ENCODE measurements at places on chromosomes 13 and 19.
A peak's percentile ranks its signal among the peaks of the same experiment; 100 is the strongest.

DNA sequence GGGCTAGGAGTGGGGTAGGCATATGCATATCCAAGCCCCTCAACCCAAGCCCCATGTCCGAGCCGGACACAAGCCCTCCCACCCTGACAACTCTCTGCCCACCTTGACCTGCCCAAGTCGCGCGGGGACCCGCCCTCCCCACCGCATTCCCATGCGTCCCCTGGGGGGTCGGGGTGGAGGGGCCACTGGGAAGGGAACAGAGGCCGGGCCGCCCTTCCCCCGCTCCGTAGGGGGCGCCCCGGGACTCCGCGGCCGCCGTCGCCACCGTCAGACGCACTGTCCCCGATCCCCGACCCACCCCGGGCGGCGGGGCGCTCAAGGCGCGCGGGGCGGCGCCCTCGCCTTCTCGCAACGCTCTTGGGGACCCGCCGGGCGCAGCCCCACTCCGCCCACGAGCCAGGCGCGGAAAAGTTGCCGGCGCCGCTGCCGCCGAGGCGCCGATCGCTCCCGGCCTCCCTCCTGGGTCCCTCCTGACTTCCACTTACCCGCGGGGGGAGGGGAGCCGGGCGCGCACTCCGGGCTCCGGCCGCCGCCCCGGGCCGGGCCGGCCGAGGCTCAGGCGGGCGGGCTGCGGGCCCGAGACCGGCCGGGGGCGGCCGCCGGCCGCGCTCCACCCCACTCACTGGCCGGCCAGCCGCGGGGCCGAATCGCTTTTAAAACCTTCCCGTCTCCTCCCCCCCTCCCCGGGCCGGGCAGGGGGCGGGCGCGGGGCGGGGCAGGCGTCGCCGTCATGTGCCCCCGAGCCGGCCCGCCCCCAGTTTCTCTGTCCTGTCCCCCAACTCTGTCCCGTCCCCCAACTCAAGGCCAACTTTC is 34.4 kb upstream of the NANOS3 start:
- peaks cover 28% of the 10 kb centered on the region for H3K36me3 ChIP-seq
- H3K27ac ChIP-seq = peak overlapping the region; percentile 93
- peak; percentile 77 for DNase-seq
- H3K27me3 ChIP-seq = no peaks in the 10 kb centered on the region
- peak overlapping the region; percentile 94 for H3K4me3 ChIP-seq
- H3K4me1 ChIP-seq = peaks cover 56% of the 10 kb centered on the region

DNA sequence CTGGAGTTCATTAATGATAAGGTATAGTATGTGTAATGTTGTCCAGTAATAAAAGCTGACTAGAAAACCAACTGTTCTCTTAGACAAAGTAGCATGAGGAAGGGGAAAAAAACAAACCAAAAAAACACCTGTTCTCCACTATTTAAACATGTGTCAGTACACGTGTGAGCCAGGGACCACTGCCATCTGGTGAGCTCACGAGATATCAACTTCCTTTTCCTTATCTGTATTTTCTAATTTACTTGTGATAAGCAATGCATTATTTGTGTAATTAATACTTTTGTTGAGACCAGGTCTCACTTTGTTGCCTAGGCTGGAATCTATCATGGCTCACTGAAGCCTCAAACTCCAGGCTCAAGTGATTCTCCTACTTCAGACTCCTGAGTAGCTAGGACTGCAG is 4.3 kb upstream of the SIX5 start:
- H3K4me3 ChIP-seq = no peak overlapping the region
- DNase-seq = no peak
- H3K36me3 ChIP-seq = peaks cover 15% of the 10 kb centered on the region
- peaks cover 9% of the 10 kb centered on the region for H3K4me1 ChIP-seq
- no peak overlapping the region for H3K27ac ChIP-seq
- peaks cover 2% of the 10 kb centered on the region for H3K27me3 ChIP-seq

GRCh38 chr13:40275155-40275554 is 391.3 kb downstream of the FOXO1 start:
- H3K4me1 ChIP-seq = peaks cover 30% of the 10 kb centered on the region
- no peak overlapping the region for H3K27ac ChIP-seq
- DNase-seq = no peak
- no peaks in the 10 kb centered on the region for H3K36me3 ChIP-seq
- no peak overlapping the region for H3K4me3 ChIP-seq
- H3K27me3 ChIP-seq = no peaks in the 10 kb centered on the region

DNA sequence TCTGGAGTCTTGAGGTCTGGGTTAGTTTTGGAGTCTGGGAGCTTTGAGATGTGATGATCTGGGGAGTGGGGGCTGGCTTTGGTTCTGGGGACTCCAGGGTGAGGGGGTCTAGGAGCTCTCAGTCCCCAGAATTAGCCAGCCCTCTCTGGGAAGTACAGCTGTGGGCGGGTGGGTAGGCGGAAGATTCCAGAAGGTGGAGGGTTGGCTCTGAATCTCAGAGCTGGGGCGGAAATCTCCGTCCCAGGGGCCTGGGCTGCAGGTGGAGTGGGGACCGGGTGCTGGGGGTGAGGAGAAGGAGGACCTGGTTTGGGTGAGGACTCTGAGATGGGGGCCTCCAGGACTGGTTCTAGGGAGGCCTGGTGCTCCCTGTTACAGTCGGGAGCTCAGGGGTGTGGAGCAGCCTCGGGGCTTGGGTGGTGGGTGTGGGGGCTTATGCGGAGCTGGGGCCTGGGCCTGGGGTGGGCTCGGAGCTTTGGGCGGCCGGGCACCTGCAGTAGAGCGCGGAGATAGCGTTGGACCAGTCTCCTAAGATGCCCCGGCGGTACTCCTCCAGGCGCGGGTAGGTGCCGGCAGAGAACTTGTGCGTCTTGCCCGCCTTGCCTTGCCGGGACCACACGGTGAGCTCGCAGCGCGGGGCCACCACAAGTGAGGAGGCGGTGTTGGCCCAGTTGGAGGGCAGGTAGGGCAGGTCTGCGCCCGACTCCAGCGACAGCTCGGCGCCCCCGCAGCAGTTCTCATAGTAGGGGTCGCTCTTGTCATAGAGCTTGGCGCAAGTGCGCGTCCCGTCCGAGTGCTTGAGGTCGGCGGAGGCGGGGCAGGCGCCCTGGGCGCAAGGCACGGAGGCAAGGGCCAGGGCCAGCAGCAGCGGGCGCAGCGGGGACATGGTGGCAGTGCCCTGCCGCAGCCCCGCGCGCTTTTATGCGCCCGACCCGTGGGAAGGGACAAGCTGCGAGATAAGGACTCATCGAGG is at the start of gene SYCN:
Gene SYCN, minus strand, starts transcription at position 892 of the 970 bp plus-strand sequence. Its CDS starts 9 bp downstream, at position 883.
- no peak within 1 kb of the TSS for H3K27ac ChIP-seq
- peaks cover 38% of the 10 kb centered on the region for H3K27me3 ChIP-seq
- no peaks in the 10 kb centered on the region for H3K4me1 ChIP-seq
- no peaks in the 10 kb centered on the region for H3K36me3 ChIP-seq

DNA sequence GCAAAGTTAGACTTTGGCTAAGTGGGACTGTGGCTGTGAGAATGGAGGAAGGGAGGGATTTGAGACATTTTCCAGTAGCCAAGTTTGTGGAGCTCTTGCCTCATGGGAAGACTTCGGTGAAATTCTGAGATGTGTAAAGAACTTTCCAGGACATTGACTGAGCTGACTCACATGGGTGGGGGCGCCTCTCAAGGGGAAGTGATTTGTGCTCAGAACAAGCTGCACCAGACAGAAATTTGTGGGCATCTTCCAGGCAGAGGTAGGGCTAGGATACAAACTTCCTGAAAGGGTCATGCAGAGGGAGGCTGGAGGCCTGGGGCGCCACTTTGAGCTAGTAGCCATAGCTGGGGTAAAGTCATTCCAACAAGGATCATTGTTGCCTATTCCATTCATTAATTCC is 9.8 kb upstream of the SIGLEC10 start:
- no peak overlapping the region for H3K27ac ChIP-seq
- H3K4me3 ChIP-seq = no peak overlapping the region
- H3K4me1 ChIP-seq = peaks cover 6% of the 10 kb centered on the region

DNA sequence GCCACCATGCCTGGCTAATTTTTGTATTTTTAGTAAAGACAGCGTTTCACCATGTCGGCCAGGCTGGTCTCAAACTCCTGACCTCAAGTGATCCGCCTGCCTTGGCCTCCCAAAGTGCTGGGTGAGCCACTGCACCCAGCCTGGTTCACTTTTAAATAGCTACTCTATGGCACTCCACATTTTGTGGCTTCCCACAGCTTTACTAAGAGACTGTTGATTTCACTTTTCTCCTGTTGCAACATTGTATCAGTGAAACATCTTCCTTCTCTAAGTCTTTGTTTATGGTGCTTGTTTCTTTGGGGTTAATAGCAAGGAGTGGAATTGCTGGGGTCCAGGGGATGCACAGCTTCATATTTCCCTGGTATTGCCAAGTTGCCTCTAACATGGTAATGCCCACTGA is 12.3 kb downstream of the TMEM38A start:
- no peak overlapping the region for H3K27ac ChIP-seq
- H3K4me3 ChIP-seq = no peak overlapping the region
- no peaks in the 10 kb centered on the region for H3K4me1 ChIP-seq

DNA sequence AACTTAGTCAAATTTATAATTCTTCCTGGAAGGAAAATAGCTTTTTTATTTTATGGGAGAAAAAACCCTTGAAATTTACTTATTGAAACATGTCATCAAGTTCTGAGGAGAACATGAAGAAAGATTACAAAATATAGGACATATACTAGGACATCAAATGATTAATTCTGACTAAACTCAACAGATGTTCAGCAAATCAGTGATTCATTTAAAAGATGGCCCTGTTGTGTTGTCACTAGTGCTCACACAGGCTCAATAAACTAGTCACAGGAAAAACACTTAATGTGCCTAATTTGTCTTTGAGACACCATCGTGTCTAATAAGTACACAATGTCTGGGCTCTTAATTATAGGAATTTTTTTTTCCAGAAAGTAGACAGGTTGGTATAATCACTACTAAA is 223.8 kb upstream of the TMTC4 start:
- H3K27ac ChIP-seq = no peak overlapping the region
- peaks cover 5% of the 10 kb centered on the region for H3K27me3 ChIP-seq
- no peak overlapping the region for H3K4me3 ChIP-seq
- H3K4me1 ChIP-seq = no peaks in the 10 kb centered on the region
- H3K36me3 ChIP-seq = no peaks in the 10 kb centered on the region

DNA sequence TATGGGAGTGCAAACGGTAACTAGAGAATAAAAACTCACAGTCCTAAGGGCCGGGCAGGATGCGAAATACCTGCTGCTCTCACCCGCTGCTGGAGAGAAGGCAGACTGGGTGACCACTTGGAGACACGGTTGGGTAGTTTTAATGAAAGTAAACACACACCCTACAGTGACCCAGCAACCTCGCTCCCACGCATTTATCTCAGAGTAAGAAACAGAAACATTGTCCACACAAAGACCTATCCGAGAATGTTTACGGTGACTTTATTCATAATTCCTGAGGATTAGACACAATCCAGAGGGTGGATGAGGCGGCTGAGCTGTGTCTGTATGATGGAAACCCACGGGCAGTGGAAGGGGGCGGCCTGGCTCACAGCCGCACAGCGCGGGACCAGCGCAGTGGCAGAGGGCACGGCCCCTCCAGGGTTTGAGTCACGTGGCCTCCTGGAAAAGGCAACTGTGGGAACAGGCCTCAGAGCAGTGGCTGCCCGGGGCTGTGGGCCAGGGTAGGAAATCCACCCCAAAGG is 73.5 kb upstream of the C13orf46 start:
- H3K36me3 ChIP-seq = peaks cover 21% of the 10 kb centered on the region
- H3K27ac ChIP-seq = peak overlapping the region; percentile 33
- H3K27me3 ChIP-seq = no peaks in the 10 kb centered on the region

- no peak overlapping the region for H3K27ac ChIP-seq
- peak; percentile 7 for DNase-seq
- peaks cover 5% of the 10 kb centered on the region for H3K4me1 ChIP-seq
- H3K4me3 ChIP-seq = no peak overlapping the region
- no peaks in the 10 kb centered on the region for H3K27me3 ChIP-seq
These were observed 294.9 kb downstream of the NDFIP2 start for GRCh38 chr13:79775830-79776229.

- H3K4me1 ChIP-seq = peaks cover 18% of the 10 kb centered on the region
- H3K36me3 ChIP-seq = peaks cover 9% of the 10 kb centered on the region
- peak overlapping the region; percentile 81 for H3K27ac ChIP-seq
- H3K27me3 ChIP-seq = peaks cover 8% of the 10 kb centered on the region
- peak overlapping the region; percentile 84 for H3K4me3 ChIP-seq
These were observed 23.7 kb downstream of the ZNF175 start for GRCh38 chr19:51594774-51595109.

GRCh38 chr13:30052120-30052519 is 201.7 kb upstream of the UBL3 start:
- peaks cover 2% of the 10 kb centered on the region for H3K36me3 ChIP-seq
- H3K4me3 ChIP-seq = no peak overlapping the region
- peaks cover 16% of the 10 kb centered on the region for H3K4me1 ChIP-seq
- peak overlapping the region; percentile 52 for H3K27ac ChIP-seq
- H3K27me3 ChIP-seq = no peaks in the 10 kb centered on the region

GRCh38 chr19:28727480-28728159 is 485.3 kb downstream of the UQCRFS1 start:
- no peak overlapping the region for H3K27ac ChIP-seq
- peaks cover 2% of the 10 kb centered on the region for H3K4me1 ChIP-seq
- H3K36me3 ChIP-seq = no peaks in the 10 kb centered on the region

GRCh38 chr19:5621945-5622464 is 571 bp downstream of the SAFB2 start:
- no peaks in the 10 kb centered on the region for H3K27me3 ChIP-seq
- H3K36me3 ChIP-seq = peaks cover 81% of the 10 kb centered on the region
- peak overlapping the region; percentile 100 for H3K4me3 ChIP-seq
- peak overlapping the region; percentile 100 for H3K27ac ChIP-seq
- peak; percentile 50 for DNase-seq

DNA sequence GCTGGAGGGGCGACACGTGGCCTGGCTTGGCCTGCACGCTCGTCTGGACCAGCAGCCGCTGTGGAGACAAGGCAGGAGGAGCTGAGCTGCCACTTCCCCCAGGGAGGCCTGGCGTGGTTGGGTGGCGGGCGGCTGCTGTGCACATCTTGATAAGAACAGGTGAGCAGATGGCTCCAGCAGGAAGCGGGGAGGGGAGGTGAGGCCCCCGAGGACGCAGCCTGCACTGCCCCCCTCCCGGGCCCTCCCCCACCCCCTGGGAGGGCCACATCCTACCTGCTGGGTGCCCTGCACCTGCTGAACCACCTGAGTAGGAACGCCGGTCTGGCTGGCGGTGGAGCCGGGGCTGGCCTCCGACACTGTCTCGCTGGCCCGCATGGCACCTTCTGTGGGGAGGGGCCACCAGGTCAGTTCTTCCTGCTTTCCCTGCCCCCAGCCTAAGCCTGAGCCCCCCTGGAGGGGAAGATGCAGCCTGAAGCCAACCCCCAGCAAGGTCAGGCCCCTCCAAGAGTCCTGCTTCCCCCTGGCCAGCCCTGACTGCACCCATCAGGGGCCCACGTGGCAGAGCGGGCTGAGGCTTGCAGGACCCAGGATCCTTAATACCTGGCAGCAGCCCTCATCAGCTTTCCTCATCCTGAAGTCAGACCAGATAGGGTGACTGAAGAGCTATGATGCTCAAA is 22.8 kb downstream of the RFX1 start:
- no peak overlapping the region for H3K27ac ChIP-seq
- DNase-seq = no peak
- H3K36me3 ChIP-seq = peaks cover 4% of the 10 kb centered on the region
- peaks cover 51% of the 10 kb centered on the region for H3K4me1 ChIP-seq

- no peak overlapping the region for H3K27ac ChIP-seq
- peaks cover 21% of the 10 kb centered on the region for H3K4me1 ChIP-seq
- no peaks in the 10 kb centered on the region for H3K27me3 ChIP-seq
- H3K36me3 ChIP-seq = no peaks in the 10 kb centered on the region
- H3K4me3 ChIP-seq = peak overlapping the region; percentile 80
These were observed 1.4 kb upstream of the GIPC1 start for GRCh38 chr19:14497228-14497921.

GRCh38 chr19:3513229-3514140 is 7.4 kb downstream of the FZR1 start:
- no peak overlapping the region for H3K4me3 ChIP-seq
- no peak for DNase-seq
- H3K27me3 ChIP-seq = no peaks in the 10 kb centered on the region
- H3K27ac ChIP-seq = no peak overlapping the region
- H3K36me3 ChIP-seq = peaks cover 13% of the 10 kb centered on the region

- no peak overlapping the region for H3K4me3 ChIP-seq
- no peak overlapping the region for H3K27ac ChIP-seq
- no peaks in the 10 kb centered on the region for H3K36me3 ChIP-seq
- H3K27me3 ChIP-seq = no peaks in the 10 kb centered on the region
- peaks cover 9% of the 10 kb centered on the region for H3K4me1 ChIP-seq
- DNase-seq = no peak
These were observed 23.1 kb downstream of the GAS6 start for GRCh38 chr13:113840541-113841352.
